ENCODE measurements at places on chromosomes 12 and 14. TPM values are rescaled to one million over a fixed set of nuclear protein-coding genes. Genes with fewer than 3 reads are reported as not detected.

CLEC2B gene
- total RNA-seq: 35.6 TPM

OTX2 gene
- total RNA-seq: not detected

GRCh38 chr12:15779925-15780324 lies 9.3 kb downstream of the EPS8 start:
- no peak for DNase-seq

GRCh38 chr12:120006258-120006975 lies 17.4 kb downstream of the BICDL1 start:
- DNase-seq: no peak
